ENCODE measurements at places on chromosomes 13 and 19.

GRCh38 chr13:33207615-33207961 lies 78.0 kb downstream of the STARD13 start:
- no peak for DNase-seq

DNA sequence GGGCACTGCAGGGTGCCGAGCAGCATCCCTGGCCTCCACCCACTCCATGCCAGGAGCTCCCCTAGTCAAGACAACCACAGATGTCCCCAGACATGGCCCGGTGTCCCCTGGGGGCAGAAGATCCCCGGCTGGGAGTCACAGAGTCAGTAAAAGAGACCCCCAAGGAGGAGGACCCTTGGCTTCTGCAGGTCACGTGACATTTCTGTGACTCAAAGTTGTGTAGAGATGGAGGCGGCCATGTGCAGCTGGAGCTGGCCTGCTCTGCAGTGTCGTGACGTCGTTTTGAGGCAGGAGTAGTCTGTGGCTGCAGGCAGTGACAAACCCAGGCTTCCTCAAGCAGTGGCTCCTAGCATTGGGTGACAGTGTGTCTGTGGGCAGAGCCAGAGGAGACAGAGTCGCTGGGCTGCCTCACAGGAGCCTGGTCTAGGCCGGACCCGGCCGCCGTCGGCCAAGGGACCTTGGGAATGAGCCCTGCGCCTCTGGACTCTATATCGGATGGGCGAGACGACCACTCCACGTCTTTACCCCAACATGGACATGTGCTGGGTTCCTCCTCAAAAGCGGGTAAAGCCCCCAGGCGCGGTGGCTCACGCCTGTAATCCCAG lies 7.7 kb upstream of the DIRAS1 start:
- no peak for DNase-seq

DNA sequence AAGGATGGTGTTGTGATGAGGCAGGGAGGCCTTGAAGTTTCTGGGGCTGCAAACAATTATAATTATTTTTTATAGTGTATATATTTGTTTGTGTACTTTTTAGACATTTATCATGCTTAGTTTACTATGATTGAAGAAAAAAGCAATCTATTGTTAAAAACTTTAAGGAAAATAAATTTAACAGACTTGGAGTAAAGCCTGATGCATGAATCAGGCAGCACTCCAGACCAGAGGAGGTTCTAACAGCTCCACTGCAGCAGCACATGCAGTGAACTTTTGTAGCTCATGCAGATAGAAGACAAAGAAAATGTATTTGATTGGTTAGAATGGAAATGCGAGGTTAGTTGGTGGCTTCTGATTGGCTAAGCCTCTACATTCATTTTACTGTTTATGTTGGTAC lies 36.8 kb upstream of the PABPC3 start:
- no peak for DNase-seq

DNA sequence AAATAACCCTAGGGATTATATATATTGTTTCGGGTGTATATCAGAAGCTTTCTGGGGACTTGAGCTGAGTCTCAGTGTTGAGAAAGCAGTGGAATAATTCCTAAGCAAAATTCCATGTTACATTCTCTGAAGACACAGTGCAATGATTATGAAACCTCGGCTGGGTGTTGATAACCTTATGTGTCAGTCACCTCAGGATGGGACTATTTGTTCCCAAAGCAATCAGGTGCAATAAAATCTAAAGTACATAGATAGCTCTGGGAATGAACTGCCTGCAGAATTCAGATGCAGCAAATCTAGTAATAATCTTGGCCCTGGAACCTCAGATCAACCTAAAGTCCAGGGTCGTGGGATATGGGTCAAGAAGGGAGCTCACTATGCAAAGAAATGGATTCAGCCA lies 53.0 kb downstream of the EDNRB start:
- no peak for DNase-seq

DNA sequence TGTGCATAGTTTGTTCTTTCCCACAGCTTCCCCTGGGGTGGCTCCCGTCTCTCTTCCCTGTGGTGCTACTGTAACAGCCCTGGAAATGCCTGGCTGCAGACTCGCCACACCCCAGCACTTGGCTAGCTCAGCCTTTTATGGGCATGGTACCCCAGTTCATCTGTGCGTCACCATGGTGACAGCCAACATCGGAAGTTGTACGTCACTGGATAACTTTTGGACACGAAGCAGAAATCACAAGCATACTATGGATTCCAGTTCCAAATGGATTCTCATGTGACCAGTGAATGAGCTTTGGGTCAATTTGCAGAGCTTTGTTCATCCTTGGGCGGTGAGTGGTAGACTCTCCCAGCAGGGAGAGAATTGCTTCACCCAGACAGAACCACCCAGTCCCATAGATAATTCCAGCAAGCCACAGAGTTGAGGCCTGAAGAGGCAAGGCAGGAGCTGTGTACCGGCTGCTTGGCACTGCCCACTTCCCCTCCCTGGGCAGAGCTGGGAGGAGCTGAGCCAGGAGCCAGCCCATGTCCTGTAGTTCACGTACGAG lies 54.4 kb downstream of the COL4A2 start:
- DNase-seq = no peak

DNA sequence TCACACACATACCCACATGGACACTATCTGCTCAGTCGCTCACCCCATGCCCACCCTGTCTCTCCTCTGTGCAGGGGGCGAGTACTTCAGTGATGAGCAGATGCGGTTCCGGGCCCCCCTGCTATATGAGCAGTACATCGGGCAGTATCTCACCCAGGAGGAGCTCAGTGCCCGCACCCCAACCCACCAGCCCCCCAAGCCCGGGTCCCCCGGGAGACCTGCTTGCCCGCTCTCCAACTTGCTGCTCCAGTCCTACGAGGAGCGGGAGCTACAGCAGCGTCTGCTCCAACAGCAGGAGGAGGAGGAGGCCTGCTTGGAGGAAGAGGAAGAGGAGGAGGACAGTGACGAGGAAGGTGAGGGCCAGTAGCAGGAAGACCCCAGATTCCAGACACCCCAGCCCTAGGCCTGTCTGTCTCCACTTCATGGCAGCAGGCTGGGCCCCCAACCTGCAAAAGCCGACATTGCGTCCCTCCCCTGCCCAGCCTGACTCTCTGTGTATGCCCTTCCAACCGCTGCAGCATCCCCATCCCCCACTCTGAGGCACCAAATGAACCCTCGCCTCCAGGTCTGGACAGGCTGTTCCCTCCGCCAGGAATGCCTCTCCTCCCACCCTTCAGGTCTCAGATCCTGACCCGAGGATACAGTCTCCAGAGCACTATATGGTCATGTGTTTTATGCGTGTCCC lies 9.7 kb downstream of the CCDC97 start:
- no peak for DNase-seq

Measured in cerebellar nuclear complex (tissue), 1 donor.